ENCODE measurements at places on chromosomes 11 and 22. TPM values are rescaled to one million over a fixed set of nuclear protein-coding genes. Genes with fewer than 3 reads are reported as not detected.

DNA sequence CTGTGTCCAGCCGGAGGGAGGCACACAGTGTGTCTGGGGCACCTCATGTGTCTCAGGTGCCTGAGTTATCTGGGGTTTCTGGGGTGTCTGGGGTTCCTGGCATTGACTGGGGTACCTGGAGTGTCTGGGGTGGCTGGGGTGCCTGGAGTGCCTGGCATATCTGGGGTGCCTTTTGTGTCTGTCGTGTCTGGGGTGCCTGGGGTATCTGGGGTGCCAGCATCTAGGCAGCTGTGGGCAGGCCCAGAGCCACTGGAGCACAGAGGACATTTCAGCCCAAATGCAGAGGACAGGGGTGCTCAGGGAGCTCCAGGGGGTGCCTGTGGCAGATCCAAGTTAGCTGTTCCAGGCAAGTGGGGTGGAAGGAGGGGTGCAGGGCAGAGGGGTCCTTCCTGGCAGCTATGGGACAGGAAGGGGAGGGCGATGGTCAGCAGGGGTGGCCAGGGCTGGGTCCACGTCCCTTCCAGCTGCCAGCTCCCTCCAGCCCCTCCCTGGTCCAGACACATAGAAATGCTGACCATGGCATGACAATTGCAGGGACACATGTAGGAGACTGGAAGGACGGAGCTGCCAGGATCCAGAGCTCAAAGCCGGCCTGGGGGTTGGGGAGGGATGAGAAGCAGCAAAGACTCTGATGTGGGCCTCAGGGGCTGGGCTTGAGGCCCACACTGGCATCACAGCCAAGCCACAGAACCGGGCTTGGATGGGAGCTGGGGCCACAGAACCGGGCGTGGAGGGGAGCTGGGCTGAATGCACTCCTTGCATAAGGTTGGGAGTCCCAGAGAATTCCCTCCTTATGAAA is 133.0 kb downstream of the BRD1 start:
- no peak for DNase-seq

DNA sequence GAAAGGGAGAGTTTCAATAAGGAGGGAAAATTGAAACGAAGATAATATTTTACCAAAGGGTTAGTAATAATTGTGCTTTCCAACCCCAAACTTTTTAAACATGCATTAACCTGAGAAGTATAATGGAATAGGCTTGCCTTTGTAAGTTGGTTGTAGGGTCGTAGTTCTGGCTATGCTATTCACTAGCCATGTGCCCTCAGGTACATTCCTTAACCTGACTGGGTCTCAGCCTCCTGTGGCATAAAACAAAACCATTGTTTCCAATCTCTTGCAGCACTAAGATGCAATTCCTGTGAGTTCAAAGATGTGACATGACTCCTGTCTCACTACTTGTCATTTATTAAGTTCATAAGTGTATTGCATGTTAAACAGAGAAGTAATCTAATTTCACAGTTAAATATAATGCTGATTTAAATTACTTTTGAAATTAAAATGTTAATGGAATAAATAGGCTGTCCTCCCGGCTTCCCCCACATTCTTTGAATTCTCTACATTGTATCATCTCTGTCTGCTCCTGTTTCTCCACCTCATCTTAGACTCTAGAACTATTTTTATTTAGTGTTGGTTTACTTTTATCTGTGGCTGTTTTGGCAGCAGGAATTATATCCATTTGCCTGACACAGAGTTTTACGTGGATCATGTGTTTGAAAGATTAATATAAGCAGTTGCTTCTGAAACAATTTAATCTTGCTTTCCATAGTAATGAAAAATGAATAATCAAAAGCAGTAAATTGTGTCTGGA is 216.3 kb downstream of the FAT3 start:
- no peak for DNase-seq

GRCh38 chr22:24500277-24500820 is 5.2 kb downstream of the UPB1 start:
- DNase-seq: no peak

DNA sequence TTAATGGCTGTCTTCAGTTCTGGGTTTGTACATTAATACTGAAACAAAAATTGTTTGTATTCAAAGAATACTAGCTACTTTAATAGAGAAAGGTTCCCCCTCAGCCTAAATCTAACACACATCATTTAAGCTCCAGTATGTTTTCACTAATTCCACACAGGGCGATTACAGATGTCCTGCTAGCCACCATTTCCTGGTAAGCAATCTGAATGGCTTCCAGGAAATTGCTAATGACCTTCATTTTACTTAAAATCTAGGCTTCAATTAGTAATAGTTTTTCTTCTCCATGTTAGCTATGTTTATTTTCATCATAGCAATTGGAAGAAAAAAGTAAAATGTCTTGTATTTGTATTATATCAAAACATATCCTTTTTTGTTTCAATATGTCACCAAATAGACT is 132.8 kb downstream of the SOX6 start:
- DNase-seq: no peak

- no peak for DNase-seq
Observed at GRCh38 chr22:37100589-37101127, 8.9 kb downstream of the TMPRSS6 start.

DNA sequence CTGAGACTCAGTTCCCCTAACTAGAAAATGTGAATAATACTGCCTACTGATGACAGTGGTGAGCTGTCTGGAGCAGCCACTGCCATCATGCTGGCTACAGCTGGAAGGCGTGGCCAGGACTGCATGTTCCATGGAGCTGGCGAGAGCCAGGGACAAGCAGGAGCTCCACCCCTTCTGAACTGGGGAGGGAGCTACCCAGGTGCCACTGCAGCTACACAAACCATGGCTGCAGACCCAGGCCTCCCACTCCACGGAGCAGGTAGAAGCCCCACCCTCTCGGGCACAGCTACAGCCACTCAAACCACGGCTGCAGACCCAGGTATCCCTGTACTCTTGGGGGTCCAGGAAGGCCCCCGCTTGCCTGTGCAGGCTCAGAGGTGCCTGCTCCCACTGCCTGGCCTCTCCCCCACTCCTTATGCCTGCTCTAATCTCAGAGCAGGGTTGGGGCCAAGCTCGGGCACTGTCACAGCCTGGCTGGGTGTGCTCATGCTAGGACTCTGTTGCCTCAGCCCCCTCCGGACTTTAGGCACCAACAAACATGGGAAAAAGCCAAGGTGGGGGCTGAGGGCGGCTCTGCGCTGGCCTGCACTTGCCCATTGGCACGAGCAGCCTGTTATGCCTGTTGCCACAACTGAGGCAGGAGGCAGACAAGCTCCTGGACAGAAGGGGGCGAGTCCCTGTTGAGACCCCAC is 51.7 kb downstream of the RAB30 start:
- no peak for DNase-seq

DNA sequence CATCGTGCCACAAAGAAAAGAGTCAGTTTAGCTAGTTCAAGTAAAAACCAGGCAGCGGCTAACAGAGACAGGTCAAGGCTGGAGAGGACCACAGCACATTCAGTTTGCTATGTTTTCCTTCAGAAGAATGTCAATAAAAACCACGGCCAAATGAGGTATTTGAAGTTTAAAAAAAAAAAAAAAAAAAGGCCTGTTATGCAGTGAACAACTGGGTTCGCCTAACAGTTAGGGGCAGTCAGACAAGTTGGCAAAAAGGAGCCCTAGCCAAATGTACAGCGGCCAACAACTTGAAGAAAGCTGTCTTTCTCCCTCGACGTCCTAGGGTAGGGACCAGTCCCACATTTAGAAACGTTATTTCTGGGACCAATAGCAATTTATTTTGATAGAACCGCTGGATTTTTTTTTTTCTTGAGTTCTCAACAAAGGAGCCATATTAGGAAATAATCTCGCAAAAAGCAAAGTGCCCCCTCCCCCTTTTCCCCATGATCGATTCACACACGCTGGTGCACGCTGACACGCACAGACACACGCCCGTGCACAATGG is 237.8 kb downstream of the TTC28 start:
- no peak for DNase-seq

DNA sequence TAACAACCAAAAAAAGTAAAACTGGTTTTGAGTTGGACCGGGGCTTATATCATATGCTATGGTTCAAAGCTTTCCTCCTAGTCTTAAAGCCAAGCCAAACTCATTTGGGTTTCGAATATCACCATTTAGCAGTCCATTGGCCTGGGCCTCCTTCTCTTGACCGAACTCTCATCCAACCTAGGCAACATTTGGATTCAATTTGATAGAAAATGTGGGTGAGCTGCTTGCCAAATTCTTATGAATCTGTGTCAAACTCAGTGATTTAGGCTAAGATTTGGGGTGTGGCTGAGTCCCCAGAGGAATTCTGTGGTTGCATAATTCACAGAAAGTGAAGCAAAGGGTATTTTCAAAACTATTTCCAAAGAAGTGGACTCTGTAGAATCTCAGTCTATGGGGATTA is 83.7 kb downstream of the BLID start:
- DNase-seq: no peak

DNA sequence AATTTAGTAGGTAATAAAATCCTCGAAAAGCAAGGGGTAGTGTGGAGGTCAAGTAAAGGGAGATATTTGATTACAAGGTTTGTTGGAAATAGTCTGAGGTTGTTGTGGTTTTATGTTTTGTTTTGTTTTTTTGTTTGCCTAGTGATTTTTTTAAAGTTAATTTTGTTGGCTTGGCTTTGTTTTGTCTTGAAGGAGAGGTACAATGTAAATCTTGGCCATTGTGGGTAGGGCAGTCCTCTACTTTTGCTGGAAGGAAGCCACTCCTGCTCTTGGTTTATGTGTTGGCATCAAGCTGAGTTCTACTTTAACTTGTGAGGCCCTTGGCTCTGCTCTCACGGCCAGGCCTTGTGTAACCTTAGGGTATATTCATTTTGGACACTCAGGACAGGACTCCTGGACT is 3.2 kb downstream of the AMOTL1 start:
- DNase-seq: no peak

DNA sequence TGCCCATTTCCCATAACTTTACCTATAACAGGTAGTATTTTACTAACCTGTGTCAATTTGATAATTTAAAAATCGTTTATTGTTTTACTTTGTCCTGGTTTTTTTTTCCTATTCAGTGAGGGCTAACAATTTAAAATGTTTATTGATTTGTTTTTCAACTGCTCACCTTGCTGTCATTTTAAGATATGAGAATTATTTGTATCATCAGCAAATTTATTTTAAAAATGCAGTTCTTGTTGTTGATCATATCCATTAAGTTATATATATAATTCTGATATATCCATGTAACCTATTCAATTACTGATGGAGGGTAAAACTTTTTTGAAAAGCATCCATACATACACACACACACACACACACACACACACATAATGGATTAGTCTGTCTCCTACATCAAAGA is 24.8 kb downstream of the RRAS2 start:
- no peak for DNase-seq

GRCh38 chr11:70908223-70908622 is 344.2 kb downstream of the SHANK2 start:
- no peak for DNase-seq

Gene NXPE1
- total RNA-seq: not detected

Gene POLR2F
- 71.7 TPM for total RNA-seq

Gene SEPTIN5
- 0.53 TPM for total RNA-seq

Gene LSP1
- 477 TPM for total RNA-seq

Gene DBX1
- not detected for total RNA-seq

Measured in activated CD8-positive, alpha-beta T cell treated with anti-CD3 and anti-CD28 coated beads, Interleukin-2, amount 10 ng/mL, durations not matched to agents 7 days and 5 days (primary cell).